ENCODE measurements at places on chromosomes 1 and 21.

DNA sequence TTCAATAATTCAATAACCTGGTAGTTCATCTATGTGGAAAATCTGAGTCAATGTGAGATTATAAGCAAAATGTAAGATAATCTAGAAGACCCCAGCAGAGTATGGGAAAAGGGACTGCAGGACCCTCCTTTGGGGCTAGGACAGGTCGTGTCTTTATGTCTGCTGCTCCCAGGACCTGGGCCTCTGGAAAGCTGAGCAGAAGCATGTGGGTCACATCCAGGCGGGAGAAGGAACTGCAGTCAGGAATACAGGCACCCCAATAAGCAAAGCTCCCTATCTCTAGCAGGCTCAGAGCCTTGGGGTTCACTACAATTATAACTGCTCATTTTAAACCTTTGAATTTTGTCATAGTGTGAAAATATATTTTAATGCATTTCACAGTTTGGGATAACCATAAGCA lies 73.9 kb upstream of the MCOLN3 start:
- DNase-seq, result no peak

DNA sequence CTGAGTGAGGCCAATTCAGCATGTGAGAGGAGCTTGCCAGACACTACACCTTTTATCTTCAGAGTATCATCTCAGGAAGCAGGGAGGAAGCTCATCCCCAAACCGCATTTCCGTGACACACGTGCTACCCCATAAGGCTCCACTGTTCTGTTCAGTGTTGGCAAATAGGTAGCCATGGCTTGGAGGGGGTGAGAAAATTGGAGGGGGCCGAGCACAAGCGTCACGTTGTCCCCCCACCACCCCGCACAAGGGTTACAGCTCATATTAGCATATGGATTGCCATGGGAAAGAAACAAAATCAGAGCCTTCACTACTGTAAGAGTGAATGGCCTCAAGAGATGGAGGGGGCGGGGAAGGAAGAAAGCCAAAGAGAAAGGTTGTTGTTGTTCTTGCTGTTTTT lies 46.7 kb downstream of the OLIG1 start:
- DNase-seq, result no peak

DNA sequence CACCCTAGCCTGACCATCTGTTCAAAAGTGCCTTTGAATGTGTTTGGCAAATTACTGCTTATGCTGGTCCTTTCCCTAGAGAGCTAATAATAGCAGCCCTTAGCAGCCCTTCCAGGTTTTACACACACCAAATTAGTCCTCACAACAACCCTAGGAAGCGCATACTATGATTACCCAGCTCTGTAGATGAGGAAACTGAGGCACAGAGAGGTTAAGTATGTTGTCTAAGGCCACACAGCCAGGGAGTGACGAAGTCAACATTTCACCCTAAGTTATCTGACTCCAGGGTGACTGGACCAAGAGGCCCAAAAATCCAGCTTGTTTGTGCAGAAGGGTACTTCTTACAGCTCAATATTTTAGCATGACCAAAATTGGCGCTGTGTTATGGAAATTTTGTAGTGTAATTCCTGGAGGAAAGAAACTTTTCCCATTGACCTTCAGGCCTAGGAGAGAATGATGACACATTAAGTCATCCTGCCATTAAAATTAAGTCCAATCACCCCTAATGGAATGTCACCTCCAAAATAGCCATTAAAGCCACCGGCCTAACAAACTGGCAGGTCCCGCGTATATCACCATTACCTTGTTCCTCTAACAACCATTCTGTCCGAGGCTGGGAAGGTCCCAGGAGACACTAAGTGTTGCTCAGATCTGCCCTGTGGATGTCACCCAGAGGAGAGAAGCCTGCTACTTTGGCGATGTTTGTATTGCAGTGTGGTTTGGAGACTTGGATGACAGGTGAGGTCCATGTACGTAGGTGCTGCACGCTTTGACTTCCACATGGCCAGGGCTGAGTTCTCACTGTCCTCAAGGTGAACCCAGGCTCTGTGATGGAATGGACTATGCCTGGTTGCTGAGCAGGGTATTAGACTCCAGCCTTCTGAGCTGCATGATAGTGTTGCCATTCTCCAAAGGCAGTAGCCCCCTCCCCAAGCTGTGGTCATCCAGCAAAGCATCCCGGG lies 258.3 kb downstream of the TOMM20 start:
- DNase-seq, result no peak

GRCh38 chr1:56336982-56337381 lies 242.4 kb downstream of the PLPP3 start:
- DNase-seq, result no peak

GRCh38 chr1:16630661-16631247 lies 17.4 kb upstream of the NBPF1 start:
- no peak for DNase-seq

Measured in large intestine (tissue), 12 donors.